Activated T-helper 2 cell treated with anti-CD3 and anti-CD28 coated beads, Interferon-gamma antibody, Interleukin-2, Interleukin-4, amounts not matched to agents 10 μg/mL and 5 μg/mL and 100 μg/mL, durations not matched to agents 14 hours and 24 hours and 36 hours (primary cell): ENCODE measurements at places on chromosomes 3 and 15. TPM values are rescaled to one million over a fixed set of nuclear protein-coding genes. Genes with fewer than 3 reads are reported as not detected.

DNA sequence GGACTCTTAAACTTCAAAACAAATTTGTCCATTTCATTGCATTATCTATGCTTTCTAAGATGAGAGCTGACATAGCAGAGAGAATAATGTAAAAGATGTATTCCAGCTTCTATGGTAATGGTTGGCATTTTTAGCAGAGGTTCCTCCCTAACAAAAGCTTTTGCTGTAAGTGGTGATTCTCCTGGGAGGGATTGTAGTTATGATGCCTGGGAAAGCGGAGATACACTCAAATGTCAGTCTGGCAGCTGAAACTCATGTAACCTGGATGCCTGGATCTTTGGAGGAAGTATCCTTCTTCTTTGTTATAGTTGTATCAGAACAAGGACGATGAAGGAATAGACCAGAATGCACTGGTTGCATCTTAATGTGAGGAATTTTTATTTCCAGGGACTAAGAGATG lies 7.5 kb downstream of the CHL1 start:
- DNase-seq: no peak

GRCh38 chr3:39267631-39268548 lies 11.9 kb downstream of the CX3CR1 start:
- peak; percentile 74 for DNase-seq

GRCh38 chr15:64861331-64861730 lies 19.6 kb downstream of the PLEKHO2 start:
- no peak for DNase-seq

DNA sequence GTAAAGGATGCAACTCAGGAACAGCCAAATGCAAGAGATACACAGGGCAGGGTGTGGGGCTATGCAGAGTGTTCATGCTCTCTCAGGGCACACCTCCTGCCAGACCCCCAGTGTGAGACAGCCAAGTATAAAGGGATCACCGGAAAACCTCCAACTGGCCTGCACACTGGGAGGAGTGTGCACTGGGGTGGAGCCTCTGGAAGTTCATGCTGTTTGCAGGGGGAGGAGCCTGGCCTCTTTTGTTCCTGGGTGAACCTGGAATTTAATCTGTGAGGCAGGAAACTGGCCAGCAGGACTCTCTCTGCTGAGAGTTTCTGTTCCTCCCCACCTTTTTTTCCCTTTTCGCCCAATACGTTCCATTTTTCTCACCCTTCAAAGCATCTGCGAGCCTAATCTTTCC lies 204.1 kb downstream of the WNT5A start:
- no peak for DNase-seq

SLC51A gene
- not detected in 2 replicates for total RNA-seq

TRIM42 gene
- total RNA-seq: not detected in 2 replicates
